ENCODE measurements at places on chromosomes 2 and 18.

- no peak for DNase-seq
Measured at GRCh38 chr2:11573418-11574175, 39.8 kb downstream of the GREB1 start.

- DNase-seq, result no peak
Measured at GRCh38 chr2:12110481-12110880, 364.0 kb downstream of the LPIN1 start.

GRCh38 chr18:62128157-62128556 is 58.7 kb downstream of the PIGN start:
- no peak for DNase-seq

DNA sequence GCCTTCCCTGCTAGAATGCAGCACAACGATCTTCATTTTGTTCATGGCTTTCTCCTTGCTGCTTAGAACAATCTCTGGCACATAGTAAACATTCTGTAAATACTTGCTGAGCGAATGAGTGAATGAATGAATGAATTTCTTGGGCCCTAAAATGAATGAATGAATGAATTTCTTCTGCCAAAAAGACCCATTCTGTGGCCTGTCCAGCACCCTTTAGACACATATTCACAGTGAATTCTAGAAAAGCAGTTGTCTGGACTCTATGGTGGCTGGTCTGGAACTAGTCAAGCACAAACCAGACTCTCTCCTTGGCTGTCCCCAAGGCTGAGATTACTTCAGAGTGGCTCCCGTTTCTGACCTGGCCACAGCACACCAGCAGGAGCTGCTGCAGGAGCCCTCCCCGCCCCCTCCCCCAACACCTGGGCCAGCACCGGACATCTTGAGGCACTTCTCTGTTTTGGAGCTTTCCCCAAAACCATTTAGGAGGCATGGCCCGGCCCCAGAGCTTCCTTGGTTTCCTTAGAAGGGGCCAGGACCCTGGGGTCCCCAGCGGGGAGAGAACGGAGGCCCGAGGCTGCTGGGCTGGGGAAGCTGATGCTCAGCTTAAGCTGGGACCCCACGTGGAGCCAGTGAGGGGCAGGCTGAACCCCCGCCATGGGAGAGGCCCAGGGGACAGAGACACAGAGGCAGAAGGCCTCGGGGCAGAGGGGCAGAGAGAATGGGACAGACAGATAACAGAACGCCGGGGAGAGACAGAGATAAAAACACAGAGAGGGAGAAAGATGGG is 159.0 kb downstream of the ZFP36L2 start:
- DNase-seq, result no peak

- DNase-seq, result no peak
Measured at GRCh38 chr18:25830787-25831186, 259.6 kb downstream of the SS18 start.

DNA sequence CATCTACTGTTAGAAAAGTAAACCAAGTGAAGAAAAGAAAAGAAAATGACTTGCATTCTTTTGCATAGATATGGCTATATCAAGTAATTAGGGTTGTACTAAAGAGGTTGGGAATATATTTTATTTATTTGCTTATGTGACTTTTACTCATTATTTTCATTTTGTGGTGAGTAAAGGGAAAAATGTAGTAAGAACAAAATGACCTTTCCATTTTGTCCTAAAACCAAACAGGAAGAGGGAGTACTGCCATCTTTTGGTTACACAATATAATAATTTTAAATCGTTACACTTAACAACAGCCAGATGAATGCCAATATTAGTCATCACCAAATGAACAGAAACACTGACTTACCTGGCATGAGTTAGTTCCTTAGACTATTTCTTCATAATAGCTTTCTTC is 47.3 kb upstream of the NDUFV2 start:
- no peak for DNase-seq

DNA sequence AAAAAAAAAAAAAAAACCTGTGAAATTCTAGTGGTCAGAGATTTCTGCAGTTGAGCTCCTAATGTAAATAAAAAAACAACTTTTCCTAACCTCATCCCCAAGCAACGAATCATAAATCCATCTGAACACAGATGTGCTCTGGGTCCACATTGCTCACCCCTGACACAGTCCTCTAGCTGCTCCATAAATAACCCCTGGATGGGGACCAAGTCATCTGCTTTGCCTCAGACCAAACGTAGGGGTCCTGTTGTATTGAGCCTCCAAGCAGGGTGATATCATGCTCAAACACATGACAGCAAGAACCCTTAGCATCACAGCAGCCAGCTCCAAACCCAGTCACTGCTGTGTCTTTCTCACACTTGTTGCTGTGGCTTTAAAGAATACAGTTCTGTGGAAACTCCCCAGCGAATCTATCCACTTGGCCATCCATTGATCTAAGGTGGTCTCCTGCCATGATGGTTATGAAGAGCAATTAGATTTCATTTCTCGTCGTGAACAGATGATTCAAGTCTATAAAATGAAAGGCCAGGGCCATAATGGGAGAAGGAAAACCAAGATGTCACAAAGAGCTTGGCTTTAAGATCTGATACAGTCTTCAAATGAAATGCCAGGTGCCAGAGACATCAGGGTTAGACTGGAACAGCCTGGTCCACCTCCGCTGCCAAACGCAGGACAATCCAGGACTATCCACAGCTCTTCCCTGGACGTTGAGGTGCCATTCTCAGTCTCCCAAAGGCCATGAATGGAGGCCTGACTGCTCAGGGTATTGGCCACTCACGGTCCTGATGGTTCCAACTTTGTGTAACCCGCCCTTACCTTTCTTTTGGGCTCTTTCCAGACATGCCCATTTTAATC is 39.0 kb downstream of the TBC1D8 start:
- DNase-seq, result no peak

GRCh38 chr2:111698743-111699554 is 185.0 kb downstream of the ANAPC1 start:
- DNase-seq, result peak; percentile 4

- DNase-seq, result no peak
Measured at GRCh38 chr2:7096726-7097352, 179.6 kb downstream of the RNF144A start.

DNA sequence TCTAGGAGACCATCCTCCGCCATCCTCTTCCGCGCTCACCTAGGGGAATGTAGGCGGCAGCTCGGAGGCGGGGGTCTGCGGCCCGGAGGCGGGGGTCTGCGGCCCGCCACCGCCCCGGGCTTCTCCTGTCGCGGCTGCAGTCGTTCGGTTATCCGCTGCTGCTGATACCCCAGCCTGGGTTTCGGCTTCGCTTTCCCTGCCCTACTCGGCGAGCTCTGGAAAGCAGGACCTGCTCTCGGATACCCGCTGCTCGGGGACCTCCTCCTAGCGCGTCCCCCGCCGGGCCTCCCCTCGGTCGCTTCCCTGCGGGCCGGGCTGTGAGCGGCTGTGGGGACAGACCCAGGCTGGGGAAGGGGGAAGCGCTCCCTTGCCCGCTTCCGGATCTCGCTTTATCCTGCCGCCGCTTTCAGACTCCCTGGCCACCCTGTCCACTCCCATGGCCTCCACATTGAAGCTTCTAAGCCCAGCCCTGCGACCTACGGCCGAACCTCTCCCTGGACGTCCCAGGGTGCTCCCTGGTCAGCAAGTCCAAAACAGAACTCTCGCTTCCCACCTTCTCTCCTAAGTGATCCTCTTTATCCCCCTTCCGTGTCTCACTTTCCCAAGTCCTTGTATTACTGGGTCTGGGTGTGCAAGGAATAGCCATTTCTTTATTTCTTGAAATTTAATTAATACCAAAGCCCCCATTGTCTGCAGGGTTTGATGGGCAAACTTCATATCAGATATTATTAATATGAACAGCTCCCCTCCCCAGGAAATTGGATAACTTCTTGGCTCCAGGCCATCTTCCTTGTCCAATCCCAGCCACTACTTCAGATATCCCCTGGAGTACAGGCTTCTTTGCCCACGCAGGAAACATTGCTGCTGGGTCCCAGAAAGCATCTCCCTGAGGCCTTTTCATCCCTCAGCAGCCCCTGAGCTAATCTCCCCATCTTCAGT is 769 bp downstream of the FKBP1B start:
- no peak for DNase-seq

GRCh38 chr2:10239561-10239967 is 63.1 kb upstream of the HPCAL1 start:
- no peak for DNase-seq

DNA sequence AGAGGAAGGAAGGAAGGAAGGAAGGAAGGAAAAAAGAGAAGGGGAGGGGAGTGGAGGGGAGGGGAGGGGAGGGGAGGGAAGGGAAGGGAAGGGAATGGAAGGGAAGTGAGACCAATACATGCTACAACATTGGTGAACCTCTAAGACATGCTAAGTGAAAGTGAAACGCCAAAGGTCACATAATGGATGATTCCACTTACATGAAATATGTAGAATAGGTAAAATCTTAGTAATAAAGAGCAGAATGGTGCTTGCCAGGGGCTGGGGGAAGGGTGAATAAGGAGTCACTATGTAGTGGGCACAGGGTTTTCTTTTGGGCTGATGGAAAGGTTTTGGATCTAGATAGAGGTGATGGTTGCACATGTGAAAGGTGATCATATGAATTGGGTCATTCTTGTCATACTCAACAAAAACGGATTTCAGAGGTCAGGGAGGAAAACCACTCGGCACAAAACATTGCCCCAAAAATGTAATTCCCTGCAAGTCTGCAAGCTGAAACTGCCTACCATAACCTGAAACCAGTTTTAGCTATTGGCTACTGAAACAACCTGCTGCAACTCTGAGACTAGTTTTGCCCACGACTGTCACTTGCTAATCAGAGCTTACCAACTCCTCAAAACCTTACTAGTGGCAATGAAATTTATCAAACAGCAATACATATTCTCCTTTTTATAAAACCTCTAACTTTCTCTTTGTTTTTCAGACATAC is 59.2 kb downstream of the CCDC141 start:
- DNase-seq, result no peak
